ENCODE measurements at places on chromosomes 13 and 19. TPM values are rescaled to one million over a fixed set of nuclear protein-coding genes. Genes with fewer than 3 reads are reported as not detected.

DNA sequence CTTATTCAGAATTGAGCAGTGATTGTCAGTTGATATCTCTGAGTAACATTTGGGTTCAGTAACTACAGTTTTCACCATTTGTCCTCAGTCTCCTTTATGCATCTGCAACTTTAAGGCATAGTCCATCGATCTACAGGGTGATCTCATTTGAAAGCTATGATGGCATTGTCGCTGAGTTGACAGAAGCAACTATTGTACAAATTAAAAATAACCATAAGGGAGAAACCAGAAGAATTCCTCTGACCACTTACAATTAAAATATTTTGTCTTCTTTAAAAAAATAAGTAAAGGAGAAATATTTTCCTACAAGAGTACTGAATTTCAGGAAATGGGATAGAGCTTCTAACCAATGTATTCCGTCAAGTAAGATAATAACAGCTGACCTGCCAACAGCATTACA is 30.6 kb downstream of the RAP2A start:
- no peaks in the 10 kb centered on the region for H3K4me1 ChIP-seq
- H3K27ac ChIP-seq = no peak overlapping the region
- H3K27me3 ChIP-seq = no peaks in the 10 kb centered on the region
- peaks cover 3% of the 10 kb centered on the region for H3K36me3 ChIP-seq
- DNase-seq = no peak

DNA sequence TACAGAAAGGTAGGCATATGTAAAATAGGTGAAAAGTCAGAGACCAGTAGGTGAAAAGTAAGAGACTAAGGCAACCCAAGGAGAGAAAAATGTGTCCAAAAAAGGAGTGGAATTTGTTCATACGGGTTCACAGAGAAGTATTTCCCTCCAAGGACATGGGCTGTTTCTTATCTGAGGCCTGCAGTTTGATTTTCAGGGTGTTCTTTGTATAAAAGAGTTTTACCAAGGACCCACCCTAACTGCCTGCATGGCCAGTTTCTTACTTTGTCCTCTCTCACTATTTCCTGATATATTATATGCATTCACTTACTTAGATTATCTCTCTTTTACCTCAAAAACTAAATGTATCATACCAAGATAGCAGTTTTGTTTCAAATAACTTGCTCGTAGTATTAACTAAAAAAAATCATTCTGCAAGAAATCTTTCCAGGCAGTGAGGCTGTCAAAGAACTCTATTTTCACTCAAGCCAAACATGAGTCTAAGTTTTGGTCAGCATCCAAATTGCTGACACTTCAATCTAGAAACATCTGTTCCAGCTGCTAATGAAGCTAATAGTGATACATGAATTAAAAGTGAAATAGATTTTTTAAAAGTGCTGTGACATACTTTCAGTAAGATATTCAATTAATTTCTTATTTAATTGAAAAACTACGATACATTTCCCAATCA is 141.4 kb upstream of the SGCG start:
- DNase-seq = no peak
- no peak overlapping the region for H3K4me3 ChIP-seq
- H3K4me1 ChIP-seq = no peaks in the 10 kb centered on the region
- H3K27ac ChIP-seq = peak overlapping the region; percentile 18
- H3K27me3 ChIP-seq = no peaks in the 10 kb centered on the region

GRCh38 chr19:3034656-3035541 is 5.8 kb upstream of the TLE2 start:
- H3K27ac ChIP-seq = peak overlapping the region; percentile 94
- DNase-seq = peak; percentile 54
- peak overlapping the region; percentile 46 for H3K4me3 ChIP-seq
- no peaks in the 10 kb centered on the region for H3K36me3 ChIP-seq
- H3K27me3 ChIP-seq = no peaks in the 10 kb centered on the region

- no peaks in the 10 kb centered on the region for H3K27me3 ChIP-seq
- H3K27ac ChIP-seq = peak overlapping the region; percentile 58
- H3K36me3 ChIP-seq = no peaks in the 10 kb centered on the region
- DNase-seq = peak; percentile 18
- H3K4me1 ChIP-seq = peaks cover 3% of the 10 kb centered on the region
Observed at GRCh38 chr19:45251452-45252354, 632 bp downstream of the MARK4 start.

DNA sequence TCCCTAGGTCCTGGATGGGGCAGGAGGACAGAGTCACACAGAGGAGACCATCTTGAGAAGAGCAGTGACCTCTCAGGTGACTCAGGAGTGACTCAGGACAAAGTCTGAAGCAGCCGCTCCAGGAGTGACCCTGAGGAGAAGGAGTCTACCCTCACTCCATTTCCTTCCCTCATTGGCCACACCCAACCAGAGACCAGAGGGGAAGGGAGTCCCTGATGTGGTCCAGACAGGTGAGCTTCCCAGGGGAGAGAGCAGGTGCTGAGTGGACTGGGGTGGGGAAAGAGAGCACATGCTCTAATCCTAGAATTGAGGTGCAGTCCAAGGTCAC is 75.5 kb upstream of the MEDAG start:
- no peak for DNase-seq
- H3K4me3 ChIP-seq = no peak overlapping the region
- H3K27ac ChIP-seq = no peak overlapping the region
- peaks cover 8% of the 10 kb centered on the region for H3K4me1 ChIP-seq

GRCh38 chr13:73075546-73075945 is 16.7 kb downstream of the KLF5 start:
- peaks cover 7% of the 10 kb centered on the region for H3K36me3 ChIP-seq
- DNase-seq = peak; percentile 58
- no peak overlapping the region for H3K4me3 ChIP-seq
- peaks cover 64% of the 10 kb centered on the region for H3K4me1 ChIP-seq

DNA sequence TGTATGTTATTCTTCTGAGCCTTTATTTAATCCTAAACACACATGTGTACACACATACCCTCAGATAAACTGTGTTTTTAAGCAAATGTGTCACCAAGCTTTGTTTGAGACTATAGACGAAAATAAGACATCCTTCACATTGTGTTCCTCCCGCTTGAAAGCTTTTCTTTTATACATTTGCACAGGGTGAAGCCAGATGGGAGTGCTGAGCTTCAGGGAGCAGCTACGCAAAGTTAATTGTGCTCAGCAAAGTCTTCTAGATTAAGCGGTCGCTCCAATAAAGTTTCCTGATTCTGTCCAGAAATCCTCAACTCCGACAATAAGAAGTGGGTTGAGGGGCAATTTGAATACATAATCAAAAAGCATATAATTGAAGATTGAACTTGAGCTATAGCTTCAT is 117.2 kb upstream of the ARGLU1 start:
- no peak overlapping the region for H3K27ac ChIP-seq
- H3K36me3 ChIP-seq = no peaks in the 10 kb centered on the region
- no peak for DNase-seq

GRCh38 chr13:31261241-31261640 is 61.5 kb downstream of the B3GLCT start:
- H3K4me1 ChIP-seq = no peaks in the 10 kb centered on the region
- H3K27me3 ChIP-seq = no peaks in the 10 kb centered on the region
- H3K36me3 ChIP-seq = no peaks in the 10 kb centered on the region
- no peak for DNase-seq
- H3K4me3 ChIP-seq = no peak overlapping the region

DNA sequence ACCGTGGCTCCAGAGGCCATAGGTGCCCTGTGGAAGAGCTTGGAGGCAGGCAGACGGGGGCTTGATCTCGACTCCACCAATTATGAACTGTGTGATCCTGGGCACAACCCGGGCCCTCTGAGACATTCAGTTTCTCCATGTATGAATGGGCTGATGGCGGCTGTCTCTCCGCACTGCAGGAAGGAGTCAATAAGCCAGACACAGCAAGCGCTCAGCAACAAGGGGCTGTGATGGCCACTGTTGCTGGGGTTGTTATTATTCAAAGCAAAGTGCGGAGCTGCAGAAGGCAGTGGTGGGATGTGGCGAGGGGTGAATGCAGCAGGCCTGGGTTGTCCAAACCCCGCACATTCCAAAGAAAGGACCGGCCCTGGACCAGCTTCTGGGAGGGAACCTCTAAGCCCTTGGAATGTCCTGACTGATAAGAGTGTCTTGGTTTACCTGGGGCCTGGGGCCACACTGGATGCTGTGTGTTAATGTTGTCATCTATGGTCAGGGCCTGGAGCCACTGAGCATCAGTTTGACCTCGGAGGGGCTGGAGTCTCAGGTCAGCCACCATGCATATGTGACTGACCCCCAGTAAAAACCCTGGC is 8.3 kb downstream of the TMEM143 start:
- DNase-seq = peak; percentile 92
- no peak overlapping the region for H3K4me3 ChIP-seq
- no peaks in the 10 kb centered on the region for H3K27me3 ChIP-seq

DNA sequence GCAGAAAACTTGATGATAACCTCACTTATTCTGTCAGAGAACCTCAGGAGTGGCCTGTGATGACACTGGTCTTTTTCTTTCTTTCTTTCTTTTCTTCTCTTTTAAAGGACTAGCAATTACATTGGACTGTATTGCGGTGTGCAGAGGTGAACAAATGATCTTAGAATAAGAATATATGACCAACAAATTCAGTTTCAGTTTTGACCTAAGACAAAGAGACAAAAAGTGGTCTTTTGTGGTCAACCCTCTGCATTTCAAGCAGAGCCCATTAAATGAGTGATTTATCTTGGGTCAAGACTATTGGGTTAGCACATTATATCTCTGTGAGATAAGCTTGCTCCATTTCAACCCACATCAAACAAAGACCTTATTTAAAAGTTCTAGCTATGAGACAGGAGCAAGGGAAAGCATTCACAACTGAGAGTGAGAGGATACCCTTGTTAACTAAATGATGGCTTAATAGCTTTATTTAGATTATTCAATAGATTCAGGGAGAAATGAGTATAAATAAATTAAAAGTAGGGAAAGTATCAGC is 644.4 kb downstream of the PCDH9 start:
- no peak overlapping the region for H3K4me3 ChIP-seq
- DNase-seq = no peak
- no peaks in the 10 kb centered on the region for H3K4me1 ChIP-seq
- H3K27ac ChIP-seq = no peak overlapping the region
- no peaks in the 10 kb centered on the region for H3K36me3 ChIP-seq

GRCh38 chr13:39875111-39875987 is 219.9 kb downstream of the COG6 start:
- no peaks in the 10 kb centered on the region for H3K4me1 ChIP-seq
- no peak overlapping the region for H3K4me3 ChIP-seq
- no peak overlapping the region for H3K27ac ChIP-seq

DNA sequence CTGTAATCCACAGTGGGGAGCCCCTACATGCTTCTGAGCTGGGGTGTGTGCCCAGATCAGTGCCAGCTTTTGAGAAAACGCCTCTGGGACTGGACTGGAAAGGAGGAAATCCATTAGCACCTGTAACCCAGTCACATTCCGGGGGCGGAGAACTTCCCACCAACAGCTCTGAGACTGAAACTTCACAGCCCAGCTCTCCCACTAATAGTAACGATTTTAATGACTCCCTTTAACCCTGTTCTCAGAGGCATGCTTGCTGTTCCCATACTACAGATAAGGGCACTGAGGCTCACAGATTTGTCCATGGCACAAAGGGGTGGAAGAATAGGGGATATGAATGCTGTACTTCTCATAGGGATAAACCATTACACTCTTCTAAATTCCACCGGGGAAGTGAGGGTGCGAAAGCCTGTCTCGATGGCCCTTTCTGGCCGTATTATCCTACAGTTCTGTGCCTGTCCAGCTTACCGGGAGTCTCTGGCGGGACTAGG is 851 bp downstream of the FBXO46 start:
- peak; percentile 29 for DNase-seq
- H3K27ac ChIP-seq = peak overlapping the region; percentile 73
- no peaks in the 10 kb centered on the region for H3K4me1 ChIP-seq

DNA sequence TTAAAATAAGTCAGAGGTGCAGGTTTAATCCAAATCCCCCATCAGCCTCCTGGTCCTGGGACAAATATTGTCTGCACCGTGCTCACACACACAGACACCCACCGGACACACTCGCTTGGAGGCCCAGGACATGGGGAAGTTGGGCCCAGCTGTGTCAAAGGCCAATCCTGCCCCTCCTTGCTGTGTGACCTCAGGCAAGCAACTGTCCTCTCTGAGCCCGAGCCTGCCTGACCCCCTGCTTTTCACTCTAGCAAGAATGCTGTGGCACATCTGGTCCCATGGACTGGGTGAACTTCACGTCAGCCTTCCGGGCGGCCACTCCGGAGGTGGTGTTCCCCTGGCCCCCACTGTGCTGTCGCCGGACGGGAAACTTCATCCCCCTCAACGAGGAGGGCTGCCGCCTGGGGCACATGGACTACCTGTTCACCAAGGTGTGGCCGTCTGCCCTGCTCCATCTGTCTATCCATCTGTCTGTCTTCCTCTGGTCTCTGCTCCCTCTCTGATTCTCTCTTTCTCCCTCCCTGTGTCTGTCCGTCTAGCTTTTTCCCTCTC is 9.3 kb downstream of the UPK1A start:
- no peak for DNase-seq
- H3K4me1 ChIP-seq = peaks cover 7% of the 10 kb centered on the region
- no peaks in the 10 kb centered on the region for H3K27me3 ChIP-seq
- no peak overlapping the region for H3K27ac ChIP-seq
- no peaks in the 10 kb centered on the region for H3K36me3 ChIP-seq

- H3K4me1 ChIP-seq = peaks cover 17% of the 10 kb centered on the region
- DNase-seq = no peak
Observed at GRCh38 chr13:113854238-113855011, 9.5 kb downstream of the GAS6 start.

DNA sequence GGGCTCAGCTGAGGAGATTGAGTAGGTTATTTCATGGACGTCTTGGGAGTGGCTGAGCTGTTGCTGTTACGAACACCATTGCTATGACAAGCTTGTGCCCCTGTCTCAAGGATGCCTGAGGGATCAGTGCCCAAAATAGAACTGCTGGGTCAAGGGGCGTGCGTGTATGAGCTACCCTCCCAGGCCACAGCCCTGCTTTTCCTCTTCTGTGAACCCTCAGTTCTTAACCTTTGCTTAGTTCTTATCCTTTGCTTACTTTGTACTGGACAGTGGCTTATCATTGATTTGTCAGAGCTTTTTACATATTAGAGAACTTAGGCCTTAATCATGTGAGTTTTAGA is 9.0 kb downstream of the ARHGAP45 start:
- H3K4me1 ChIP-seq = peaks cover 9% of the 10 kb centered on the region
- no peaks in the 10 kb centered on the region for H3K27me3 ChIP-seq
- no peak for DNase-seq
- H3K27ac ChIP-seq = peak overlapping the region; percentile 90
- H3K4me3 ChIP-seq = no peak overlapping the region
- H3K36me3 ChIP-seq = no peaks in the 10 kb centered on the region

DNA sequence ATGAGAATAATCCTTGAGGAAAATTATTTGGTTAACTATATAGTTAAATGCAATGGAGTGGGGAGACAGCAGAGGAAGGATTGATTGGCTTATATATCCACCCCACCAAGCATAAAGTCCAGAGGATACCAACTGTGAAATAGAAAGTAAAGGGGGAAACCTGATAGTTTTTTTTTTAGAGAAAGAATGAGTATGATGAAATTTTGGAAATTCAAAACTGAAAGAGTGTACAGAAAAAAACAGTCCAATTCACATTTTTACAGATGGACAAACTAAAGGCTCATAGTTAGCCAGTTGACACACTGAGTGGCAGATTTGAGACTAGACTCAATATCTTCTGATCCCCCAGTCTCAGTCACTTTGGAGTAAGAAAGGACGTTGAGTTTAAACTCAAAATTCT is 51.1 kb downstream of the FNDC3A start:
- no peak for DNase-seq
- H3K27ac ChIP-seq = no peak overlapping the region
- H3K4me3 ChIP-seq = no peak overlapping the region
- no peaks in the 10 kb centered on the region for H3K4me1 ChIP-seq
- no peaks in the 10 kb centered on the region for H3K36me3 ChIP-seq
- no peaks in the 10 kb centered on the region for H3K27me3 ChIP-seq

SBK2 gene
- not detected for total RNA-seq

GPR4 gene
- total RNA-seq = not detected

PALM gene
- 16.1 TPM for total RNA-seq

ACER1 gene
- not detected for total RNA-seq

MCEMP1 gene
- total RNA-seq = not detected

Measured in Caco-2 (cell line).